HT-29 (cell line): ENCODE measurements at places on chromosomes 2 and 18. TPM values are rescaled to one million over a fixed set of nuclear protein-coding genes. Genes with fewer than 3 reads are reported as not detected.

Gene PSMA8
- total RNA-seq = not detected in 2 replicates

Gene CNRIP1
- total RNA-seq = not detected in 2 replicates

Gene RNF152
- total RNA-seq = not detected in 2 replicates

Gene GCKR
- 0.76 and 1.4 TPM in 2 replicates for total RNA-seq

Gene VIT
- total RNA-seq = not detected in 2 replicates

Gene CENPA
- 18.3 and 26.9 TPM in 2 replicates for total RNA-seq

Gene DSG1
- not detected in 2 replicates for total RNA-seq

Gene SP140
- not detected in 2 replicates for total RNA-seq

Gene CCBE1
- total RNA-seq = not detected in 2 replicates

Gene TACR1
- not detected in 2 replicates for total RNA-seq

Gene EGR4
- total RNA-seq = 0.37 and 2.2 TPM in 2 replicates

Gene DSG2
- total RNA-seq = 16.5 and 17.8 TPM in 2 replicates

Gene ST8SIA3
- not detected in 2 replicates for total RNA-seq

Gene MTCL1
- 21.1 and 22.2 TPM in 2 replicates for total RNA-seq

Gene PAX3
- total RNA-seq = not detected in 2 replicates

Gene LYG1
- total RNA-seq = 0.08 TPM in 1 of 2 replicates, not detected in the other

Gene SPATA3
- total RNA-seq = not detected in 2 replicates

Gene PPP1R1C
- total RNA-seq = 0.13 TPM in 1 of 2 replicates, not detected in the other

Gene RIOK3
- total RNA-seq = 13.5 and 14.2 TPM in 2 replicates

Gene CLK1
- 32.2 and 39.1 TPM in 2 replicates for total RNA-seq

Gene GPD2
- total RNA-seq = 30.4 and 33.2 TPM in 2 replicates

Gene SERPINB4
- total RNA-seq = not detected in 2 replicates
